ENCODE measurements at places on chromosomes 1 and 21.
A peak's percentile ranks its signal among the peaks of the same experiment; 100 is the strongest.

DNA sequence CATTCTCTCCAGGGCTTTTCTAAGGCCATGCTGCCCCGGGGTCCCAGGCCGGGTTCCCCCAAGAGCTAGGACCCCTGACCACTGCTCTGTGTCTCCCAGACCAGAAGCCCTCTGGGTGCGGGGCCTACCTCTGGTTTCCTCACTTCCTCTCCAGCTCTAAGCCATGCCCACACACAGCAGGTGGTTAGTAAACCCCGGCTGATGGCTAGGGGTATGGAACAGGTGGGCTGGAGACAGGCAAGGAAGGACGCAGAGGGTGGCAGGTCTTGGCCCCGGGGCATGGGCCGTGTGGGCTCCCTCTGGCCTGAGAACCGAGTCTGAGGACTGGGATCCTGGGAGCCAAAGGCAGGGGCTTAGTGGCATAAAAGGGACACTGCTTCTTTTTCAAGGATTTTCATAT, 15.9 kb upstream of the PLCH2 start:
- DNase-seq = no peak

DNA sequence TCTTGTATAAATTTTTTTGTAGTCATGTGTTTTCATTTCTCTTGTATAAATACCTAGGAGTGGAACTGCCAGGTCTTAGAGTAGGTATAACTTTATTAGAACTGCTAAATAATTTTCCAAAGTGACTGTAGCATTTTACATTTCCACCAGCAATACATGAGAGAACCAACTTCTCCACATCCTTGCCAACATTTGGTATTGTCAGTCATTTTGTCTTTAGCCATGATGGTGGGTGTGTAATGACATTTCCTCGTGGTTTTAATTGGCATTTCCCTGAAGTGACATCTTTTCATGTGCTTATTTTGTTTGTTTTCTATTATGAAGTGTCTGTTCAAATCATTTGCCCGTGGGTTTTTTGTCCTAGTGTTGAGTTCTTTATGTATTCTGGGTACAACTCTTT, 29.7 kb downstream of the ZBTB8A start:
- DNase-seq = no peak

DNA sequence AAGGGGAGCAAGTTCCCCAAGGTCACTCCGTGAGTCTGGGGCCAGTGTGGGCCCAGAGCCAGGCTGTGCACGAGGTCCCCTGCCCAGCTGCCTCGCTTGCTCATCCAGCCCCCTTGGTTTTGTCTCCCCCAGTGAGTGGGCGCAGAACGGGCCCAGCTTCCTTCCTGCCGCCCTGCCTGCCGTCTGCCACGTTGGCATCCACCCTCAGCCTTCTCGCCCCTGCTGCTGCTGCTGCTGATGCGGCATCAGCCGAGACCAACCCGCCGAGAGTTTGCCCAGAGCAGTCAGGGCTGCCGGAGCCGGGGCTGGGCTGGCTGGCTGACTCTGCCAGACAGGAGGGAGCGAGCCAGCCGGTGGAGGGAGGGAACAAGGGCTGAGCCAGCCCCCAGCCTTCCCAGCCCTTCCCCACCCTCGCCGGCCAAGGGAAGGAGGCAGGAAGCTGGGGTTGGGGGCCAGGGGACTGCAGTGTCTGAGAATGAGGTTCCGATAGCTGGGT, 31.4 kb upstream of the WASF2 start:
- peak; percentile 42 for DNase-seq

DNA sequence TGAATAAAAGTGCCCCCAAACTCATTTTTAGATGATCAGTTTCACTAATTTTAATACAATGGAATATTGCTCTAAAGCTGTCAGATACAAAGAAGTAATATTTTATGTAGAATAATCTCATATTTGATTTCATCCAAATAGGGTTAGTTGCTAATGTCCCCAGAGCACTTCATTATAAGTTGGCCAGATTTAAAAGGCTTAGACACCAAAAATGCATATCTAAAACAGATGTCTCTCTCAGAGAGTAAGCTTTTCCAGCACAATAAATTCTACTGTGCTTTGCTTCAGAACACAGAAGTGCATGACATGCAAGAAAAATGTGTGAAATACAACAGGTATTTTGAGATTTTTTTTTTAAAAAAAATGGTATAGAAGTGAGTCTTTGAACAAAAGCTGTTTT, 194.2 kb downstream of the LRRIQ3 start:
- DNase-seq = no peak

- peak; percentile 61 for DNase-seq
Observed at GRCh38 chr1:31943546-31944184, 5.5 kb upstream of the PTP4A2 start.

GRCh38 chr1:64220241-64220640, 16.8 kb downstream of the UBE2U start:
- DNase-seq = no peak

- no peak for DNase-seq
Observed at GRCh38 chr1:70278710-70279109, 57.5 kb downstream of the SRSF11 start.

- DNase-seq = no peak
Observed at GRCh38 chr1:226215239-226215638, 8.2 kb upstream of the MIXL1 start.

GRCh38 chr1:1196431-1197187, 9.8 kb downstream of the TNFRSF18 start:
- DNase-seq = no peak

DNA sequence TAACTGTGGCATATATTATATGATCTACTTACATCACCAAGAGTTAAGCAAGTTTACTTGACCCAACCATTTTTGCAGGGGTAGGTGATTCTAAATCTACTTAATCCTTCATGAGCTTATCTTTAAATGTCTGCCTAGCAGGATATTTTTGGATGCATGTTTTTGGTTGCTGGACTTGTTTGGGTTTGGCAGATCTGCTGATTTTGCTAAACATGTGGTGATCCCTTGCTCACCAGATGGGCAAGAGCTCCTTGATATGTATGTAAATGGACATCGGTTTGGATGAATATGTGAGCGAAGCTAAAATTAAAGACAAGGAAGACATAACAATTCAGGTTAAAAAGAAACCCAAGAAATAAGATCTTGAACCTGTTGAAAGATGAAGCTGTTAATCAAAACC, 36.7 kb downstream of the FMN2 start:
- no peak for DNase-seq

- DNase-seq = no peak
Observed at GRCh38 chr1:111958851-111959250, 30.6 kb downstream of the KCND3 start.

GRCh38 chr1:65728504-65728903, 64.2 kb upstream of the PDE4B start:
- DNase-seq = no peak
